Camera-type eye (tissue), 1 donor: ENCODE measurements at places on chromosomes 5 and 9. TPM values are rescaled to one million over a fixed set of nuclear protein-coding genes. Genes with fewer than 3 reads are reported as not detected.

The PCDHAC2 gene
- total RNA-seq = 39.0 TPM

The FRMPD1 gene
- 34.9 TPM for total RNA-seq

The CD180 gene
- 0.49 TPM for total RNA-seq

The PCDHB16 gene
- 9.2 TPM for total RNA-seq

The CCNI2 gene
- total RNA-seq = 0.60 TPM
